ENCODE measurements at places on chromosomes 2 and 18. TPM values are rescaled to one million over a fixed set of nuclear protein-coding genes. Genes with fewer than 3 reads are reported as not detected.

GRCh38 chr2:180707175-180707883, 273.1 kb upstream of the UBE2E3 start:
- DNase-seq: no peak

DNA sequence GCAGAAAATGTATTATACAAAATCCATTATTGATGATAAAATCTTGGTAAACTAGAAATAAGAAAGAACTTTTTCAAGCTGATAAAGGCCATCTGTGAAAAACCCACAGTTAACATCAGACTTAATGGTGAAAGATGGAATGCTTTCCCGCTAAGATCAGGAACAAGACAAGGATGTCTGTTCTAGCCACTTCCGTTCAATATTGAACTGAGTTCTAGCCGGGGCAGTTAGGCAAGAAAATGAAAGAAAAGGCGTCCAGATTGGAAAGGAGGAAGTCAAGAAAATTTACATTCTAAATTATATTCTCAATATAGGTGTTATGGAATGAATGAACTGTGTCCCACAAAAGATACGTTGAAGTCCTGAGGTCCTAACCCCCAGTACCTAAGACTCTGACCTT, 39.1 kb upstream of the DTNB start:
- no peak for DNase-seq

GRCh38 chr18:74733598-74733997, 135.9 kb downstream of the ZNF407 start:
- DNase-seq: no peak

DNA sequence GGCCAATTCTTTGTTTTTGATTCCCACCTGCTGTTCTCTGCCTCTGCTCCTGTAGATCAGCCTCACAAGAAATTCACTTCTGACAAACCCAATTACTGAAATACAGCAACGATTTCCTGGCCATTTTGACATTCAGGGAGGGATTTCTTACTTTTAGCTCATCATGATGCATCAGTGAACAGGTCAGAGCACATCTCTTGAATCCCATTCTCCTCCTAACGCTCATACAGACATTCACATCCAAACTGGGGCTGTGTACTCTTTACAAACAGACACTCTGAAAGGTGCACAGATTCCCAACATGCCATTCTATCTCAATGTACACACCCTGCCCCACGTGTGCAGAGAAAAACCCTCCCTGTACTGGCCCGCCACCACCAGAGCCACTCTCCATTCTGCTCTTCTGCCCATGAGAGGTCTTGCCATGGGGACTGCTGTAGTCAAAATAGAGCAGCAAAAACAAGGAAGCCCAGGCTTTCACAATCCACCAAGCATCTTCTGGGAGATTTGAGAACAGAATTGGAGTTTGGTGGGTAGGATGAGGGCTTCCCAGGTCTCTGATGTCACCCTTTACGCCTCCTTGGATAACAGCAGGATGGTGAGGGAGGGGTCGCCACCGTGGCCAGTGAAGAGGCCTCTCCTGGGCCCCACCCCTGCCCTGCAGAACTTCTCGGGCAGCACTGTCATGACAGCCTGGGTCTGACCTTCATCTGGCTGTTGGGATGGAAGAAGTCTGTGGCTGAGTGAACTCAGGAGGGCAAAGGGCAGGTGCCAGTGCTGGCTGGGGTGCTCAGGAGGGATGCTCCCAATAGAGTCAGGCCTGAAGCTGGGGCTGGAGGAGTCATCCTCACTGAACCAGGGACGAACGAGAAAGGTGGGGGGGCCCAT, 41.9 kb upstream of the ZFP36L2 start:
- no peak for DNase-seq

DNA sequence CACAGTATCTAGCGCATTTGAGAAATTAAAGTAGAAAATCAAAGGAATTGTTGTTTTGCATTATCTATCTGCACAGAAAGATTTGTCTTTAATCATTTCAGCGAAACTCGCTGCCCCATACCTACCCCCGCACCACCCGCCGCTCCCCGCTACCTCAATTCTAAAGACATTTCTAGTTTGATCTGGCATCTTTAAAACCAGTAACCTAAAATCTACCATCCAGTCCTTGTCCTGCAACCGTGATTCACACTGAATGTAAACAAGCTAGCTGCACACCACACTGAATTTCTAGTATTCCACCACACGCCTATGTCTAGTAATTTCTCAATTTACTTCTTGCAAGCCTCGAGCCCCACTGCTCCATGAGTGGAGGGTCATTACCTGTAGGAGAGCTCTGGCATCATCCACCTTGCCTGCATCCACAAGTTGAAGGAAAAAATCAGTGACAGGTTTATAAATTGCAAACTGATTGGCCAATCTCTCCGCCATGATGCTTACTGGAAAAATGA, 60.1 kb downstream of the ABCG8 start:
- no peak for DNase-seq

DNA sequence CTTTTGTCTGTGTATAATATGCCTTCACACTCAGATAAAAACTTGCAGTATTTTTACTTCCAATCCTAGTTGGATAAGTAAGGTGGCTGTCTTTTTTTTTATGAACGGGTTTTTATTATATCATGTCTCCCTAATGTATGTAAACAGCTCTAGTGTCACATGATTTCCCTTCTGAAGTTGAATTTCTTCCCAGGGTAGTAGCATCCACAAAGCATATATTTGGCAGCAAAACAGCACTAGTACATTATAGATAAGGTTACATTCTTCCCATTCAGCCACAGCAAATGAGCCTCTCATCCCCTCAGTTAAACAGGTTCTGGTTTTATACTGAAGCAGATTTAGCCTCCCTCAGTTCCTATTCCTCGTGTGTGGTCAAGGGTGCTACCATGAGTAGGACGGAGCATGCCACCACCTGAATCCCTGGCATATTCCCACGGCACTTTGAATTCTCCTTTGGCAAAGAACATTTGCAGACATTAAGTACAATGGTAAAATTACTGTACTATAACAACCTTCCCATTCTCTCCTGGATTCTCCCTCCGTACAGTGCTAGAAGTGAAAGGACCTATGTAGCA, 15.4 kb upstream of the DTNA start:
- DNase-seq: no peak

DNA sequence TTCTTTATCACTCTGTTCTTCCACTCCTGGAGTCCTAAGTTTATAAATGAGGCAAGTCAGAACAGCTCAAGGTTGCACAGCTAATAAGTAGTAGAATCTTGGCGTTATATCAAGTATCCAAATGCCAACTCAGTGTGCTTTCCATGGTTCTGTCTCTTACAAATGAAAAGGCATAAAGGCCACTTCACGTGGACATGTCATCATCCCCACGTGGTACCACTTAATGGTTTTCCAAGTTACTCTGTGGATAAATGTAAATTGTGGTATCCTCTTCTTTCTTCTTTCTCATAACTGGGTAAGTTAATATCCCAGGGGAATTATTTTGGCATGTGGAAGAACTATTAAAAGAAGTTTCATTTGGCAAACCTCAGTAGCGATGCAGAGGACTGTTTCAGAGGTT, 131.5 kb upstream of the L3MBTL4 start:
- no peak for DNase-seq

DNA sequence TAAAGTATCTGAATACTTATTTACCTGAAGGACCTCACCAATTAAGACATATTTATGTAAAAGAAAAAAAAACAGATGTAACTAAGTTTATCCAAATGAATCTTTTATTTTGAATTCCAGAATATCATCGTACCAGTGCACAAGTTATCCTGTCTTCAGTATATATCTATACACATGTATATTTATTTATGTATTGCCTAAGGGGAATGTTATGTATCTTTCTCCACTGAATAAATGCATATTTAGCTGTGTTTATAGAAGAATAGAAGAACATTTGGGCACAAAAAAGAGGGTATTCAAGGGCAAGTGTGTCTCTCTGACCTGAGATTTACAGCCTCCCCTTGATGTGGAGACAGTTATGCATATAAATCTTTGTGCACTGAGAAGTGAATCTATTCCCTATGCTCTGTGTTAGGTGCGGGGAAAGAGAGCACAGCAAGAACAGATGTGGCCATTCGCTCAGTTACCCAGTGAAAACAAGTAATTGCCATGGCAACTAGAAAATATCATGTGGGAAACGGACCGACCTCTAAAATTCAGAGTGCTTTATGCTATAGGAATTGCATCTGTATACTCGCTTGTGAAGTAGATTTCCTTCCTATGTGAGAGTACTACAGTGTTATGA, 39.5 kb upstream of the ASXL3 start:
- no peak for DNase-seq

DNA sequence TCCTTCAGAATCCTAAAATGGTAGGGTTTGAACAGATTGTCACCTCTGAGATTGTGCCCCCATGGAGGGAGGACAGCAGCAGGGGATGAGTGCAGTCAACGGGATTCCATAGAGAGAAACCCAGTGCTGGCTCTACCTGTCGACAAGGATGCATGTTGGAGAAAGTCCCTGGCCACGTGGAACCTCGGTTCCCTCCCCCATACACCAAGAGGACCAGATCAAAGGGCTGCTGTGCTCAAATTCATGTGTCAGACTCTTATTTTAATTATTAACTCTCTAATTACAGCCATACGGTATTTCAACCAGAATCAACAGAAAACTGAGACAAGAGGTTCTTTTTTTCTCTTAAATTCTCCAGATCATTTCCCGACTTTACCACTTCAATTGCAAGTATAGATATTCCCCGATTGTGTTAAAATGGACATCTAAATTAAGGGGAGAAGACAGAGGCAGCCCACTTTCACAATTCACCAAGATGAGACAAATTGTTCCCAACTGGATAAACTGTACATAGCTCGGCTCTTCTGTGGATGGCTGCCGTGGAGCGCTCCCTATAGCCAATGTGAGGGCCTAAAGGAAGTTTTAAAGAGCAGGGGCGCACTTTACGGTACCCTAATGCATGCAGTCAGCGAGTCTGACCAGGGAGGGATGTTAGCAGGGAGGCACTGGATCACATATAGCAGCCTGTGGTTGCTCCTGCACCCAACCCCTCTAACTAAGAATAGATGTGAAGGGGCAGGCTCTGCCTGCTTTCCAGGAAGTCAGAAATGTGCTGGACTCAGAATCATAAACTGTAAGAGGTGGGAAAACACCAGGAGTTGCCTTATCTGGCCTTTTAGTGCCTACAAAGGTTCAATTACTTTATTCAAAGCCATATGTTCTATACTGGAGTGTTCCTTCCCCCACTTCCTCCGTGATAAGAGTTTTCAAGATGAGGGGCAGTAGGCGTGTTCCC, 123.1 kb downstream of the CACNB4 start:
- no peak for DNase-seq

DNA sequence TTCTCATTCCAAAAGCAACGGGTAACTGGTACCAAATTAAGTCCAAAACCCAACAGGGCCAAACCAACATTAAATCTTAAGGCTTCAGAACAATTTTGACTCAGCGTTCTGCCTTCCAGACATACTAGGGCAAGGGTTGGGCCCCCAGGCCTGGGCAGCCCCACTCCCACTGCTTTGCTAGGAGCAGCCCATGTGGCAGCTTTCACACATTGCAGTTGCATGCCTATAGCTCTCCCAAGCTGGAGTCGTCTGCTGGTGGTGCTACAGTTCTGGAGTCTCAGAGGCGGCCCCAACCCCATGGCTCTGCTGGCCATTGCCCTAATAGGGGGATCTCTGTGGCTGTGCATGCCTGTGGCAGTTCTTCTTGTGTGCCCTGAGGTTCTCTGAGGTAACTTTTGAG, 37.6 kb upstream of the CD226 start:
- DNase-seq: no peak

DNA sequence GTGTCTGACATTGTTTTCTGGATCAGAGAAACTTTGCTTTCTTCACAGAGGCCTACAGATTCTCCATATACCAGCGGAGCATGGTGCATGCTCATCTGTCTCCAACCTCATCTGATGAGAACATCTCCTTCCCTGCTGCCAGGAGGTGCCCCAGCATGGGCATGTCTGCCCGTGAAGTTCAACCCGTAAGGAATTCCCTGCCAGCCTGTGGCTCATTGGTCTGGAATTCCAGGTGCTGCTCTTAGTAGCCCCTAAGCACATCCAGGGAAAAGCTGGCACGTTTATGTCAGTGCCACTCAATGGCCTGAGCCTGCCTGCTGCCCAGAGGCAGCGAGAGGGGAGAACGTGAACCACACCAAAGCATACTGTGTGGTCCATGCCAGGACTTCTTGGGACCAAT, 1.7 kb upstream of the SP100 start:
- DNase-seq: no peak

- DNase-seq: no peak
Observed at GRCh38 chr2:10934979-10935350, 23.2 kb downstream of the KCNF1 start.

DNA sequence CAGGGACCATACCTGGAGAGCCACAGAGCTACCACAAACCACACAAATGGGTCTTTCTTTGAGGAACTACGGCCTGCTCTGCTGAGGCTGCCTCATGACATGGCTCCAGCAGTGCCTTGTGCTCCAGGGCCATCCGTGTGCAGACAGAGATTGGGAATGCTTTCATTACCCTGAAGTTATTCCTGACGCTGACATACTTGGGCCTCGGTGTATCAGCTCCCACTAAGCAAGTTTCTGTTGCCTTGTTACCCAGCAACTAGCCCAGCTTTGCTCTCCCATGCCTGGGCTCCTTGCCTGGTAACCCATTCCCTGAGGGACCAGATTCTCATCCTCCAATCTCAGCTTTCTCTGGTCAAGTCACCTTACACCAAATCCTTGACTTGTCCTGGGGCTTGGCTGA, 80.3 kb upstream of the FZD7 start:
- no peak for DNase-seq

GRCh38 chr18:80231151-80231550, 16.2 kb downstream of the PARD6G start:
- DNase-seq: no peak

DNA sequence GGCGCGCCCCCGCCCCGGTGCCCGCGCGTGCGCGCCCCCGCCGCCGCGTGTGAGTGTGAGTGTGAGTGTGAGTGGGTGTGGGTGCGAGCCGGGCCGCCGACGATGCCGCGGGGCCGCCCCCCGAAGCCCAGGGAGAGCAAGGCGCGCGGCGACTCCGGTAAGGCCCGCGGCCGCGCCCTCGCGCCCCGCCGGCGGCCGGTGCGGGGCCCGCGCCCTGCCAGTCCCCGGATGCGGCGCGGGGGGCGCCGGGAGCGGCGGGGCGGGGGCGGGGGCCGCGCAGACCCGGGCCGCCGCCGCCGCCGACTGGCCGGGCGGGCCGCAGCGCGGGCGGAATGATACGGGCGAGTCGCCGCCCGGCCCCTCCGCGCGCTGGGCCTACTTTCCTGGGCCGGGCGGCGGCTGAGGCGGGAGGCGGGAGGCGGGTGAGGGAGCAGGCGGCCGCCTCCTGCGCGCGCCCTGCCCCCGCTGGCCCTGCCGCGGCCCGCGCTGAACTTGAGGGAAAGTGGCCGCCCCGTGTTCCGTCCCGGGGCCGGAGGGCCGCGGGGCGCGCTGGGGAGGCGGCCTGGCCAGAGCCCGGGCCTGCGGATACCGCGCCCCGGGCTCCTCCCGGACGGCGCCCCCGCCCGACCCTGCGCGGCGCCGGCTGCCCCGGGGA, at the start of gene ZNF236:
ZNF236 (plus strand) TSS at position 52 of the 655 bp plus-strand sequence; CDS start at position 103, 51 bp downstream.
- DNase-seq: peak; percentile 91

GRCh38 chr2:108594132-108594981, 60.1 kb downstream of the LIMS1 start:
- no peak for DNase-seq

- no peak for DNase-seq
Observed at GRCh38 chr2:74991977-74992376, 33.5 kb downstream of the POLE4 start.

- DNase-seq: no peak
Observed at GRCh38 chr2:70817284-70817954, 3.0 kb downstream of the CLEC4F start.

CGREF1 gene
- 6.9 TPM for polyA plus RNA-seq

ECEL1 gene
- not detected for polyA plus RNA-seq

GAREM2 gene
- polyA plus RNA-seq: 1.6 TPM

MCEE gene
- 32.1 TPM for polyA plus RNA-seq

UPP2 gene
- polyA plus RNA-seq: not detected

HOXD12 gene
- polyA plus RNA-seq: not detected
